ENCODE measurements at places on chromosomes 7 and 10. TPM values are rescaled to one million over a fixed set of nuclear protein-coding genes. Genes with fewer than 3 reads are reported as not detected.

SPAM1 gene
- not detected for polyA plus RNA-seq

DNA sequence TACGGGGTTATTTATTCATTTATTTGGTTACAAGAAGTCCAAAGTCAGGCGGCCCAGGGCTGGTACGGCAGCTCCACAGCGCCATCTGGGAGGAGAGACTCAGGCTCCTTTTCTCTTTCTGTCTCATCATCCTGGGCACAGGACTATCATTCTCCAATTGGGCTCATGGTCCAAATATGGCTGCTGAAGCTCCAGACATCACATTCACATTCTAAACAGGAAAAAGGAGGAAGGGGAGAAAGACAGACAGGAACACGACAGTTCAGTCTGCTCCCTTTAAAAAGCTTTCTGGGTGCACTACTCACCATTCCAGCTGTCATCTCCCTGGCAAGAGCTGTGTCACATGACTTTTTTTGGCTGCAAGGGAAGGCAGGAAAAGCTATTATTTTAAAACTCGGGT, 74.4 kb upstream of the PDZD8 start:
- H3K27me3 ChIP-seq: no peaks in the 10 kb centered on the region
- H3K27ac ChIP-seq: no peak overlapping the region
- no peak overlapping the region for H3K4me3 ChIP-seq

DNA sequence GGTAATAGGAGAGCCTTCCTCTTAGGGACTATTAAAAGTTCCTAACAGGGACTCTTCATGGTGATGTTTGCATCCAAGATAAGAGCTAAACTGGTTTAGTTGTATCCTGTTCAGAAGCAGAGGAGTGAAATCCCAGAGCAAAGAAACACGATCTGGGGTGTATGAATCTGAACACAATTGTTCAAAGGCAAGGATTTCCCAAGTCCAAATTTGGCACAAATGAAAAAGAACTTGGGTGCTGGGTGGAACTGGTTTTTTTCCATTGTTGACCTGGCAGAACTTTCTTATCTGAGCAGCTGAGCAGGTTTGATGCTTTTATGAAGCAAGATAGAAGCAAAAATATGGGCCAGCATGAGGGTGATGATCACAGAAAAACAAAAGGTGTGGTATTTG, 6.0 kb downstream of the AGFG2 start:
- H3K36me3 ChIP-seq: no peaks in the 10 kb centered on the region
- peaks cover 20% of the 10 kb centered on the region for H3K4me1 ChIP-seq
- DNase-seq: no peak
- H3K27ac ChIP-seq: peak overlapping the region; percentile 60
- H3K4me3 ChIP-seq: no peak overlapping the region

DNA sequence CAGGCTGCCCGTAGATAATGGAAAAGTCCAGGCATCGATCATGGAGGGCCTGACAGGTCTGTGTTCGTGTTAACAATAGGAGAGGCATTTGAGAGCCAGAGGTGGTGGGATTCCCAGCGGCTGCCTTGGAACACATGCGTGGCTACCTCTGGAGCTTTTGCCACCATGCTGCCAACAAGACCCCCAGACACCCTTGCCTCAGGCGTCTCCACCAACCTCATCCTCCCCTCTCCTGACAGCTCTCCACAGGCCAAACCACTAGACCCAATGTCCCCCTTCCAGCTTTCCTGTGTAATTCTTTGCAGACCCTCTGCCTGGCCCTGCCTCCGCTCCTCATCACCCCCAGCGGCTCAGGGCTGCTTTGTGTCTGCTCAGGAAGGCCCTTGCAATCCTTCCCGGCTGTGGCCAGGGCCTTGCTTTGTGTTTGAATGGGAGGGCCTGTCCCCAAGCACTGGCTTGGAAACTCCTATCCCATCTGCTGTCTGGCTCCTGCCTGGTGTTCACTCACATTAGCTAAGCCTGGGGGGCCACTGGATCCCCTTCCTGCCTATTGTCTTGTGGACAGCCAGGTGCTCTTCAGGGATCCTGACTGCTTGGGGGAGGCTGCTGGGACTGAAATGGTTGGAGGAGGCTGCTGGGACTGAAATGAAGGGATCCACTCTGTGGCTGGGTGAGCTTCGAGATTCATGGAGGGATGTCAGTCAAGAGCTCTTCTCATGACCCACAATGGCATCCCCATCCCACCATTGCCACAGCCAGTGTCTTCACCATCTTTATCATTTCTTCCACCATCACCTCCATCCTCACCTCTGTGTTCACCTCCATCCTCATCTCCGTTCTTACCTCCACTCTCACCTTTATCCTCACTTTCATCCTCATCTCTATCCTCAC, 60.8 kb upstream of the ELN start:
- H3K27ac ChIP-seq: no peak overlapping the region
- no peak overlapping the region for H3K4me3 ChIP-seq
- no peaks in the 10 kb centered on the region for H3K4me1 ChIP-seq
- no peaks in the 10 kb centered on the region for H3K27me3 ChIP-seq
- DNase-seq: no peak
- H3K36me3 ChIP-seq: no peaks in the 10 kb centered on the region

CHRM2 gene
- 47.1 TPM for polyA plus RNA-seq

AKR1C4 gene
- not detected for polyA plus RNA-seq

- no peak for DNase-seq
- H3K27ac ChIP-seq: no peak overlapping the region
- H3K36me3 ChIP-seq: no peaks in the 10 kb centered on the region
- peaks cover 5% of the 10 kb centered on the region for H3K4me1 ChIP-seq
- no peak overlapping the region for H3K4me3 ChIP-seq
Measured at GRCh38 chr10:101778151-101778780, 2.4 kb upstream of the FGF8 start.

DNA sequence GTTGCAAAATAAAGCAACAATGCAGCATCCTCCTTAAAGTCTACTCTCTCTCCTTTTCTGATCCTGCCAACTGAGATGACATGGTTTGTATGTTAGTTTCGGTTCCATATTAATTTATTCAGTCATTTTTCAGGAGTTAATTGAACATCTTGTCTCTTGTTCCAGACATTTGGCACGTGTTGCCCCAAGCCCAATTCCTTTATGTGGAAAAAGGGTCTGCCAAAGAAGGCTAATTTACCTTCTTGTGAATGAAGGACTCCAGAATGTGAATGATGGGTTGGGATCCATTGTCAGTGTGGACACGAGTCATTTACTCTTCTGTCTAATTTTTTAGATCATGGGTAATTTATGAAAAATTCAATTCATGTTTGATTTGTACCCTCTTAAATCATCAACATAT, 350.9 kb upstream of the LRGUK start:
- no peaks in the 10 kb centered on the region for H3K4me1 ChIP-seq
- no peak overlapping the region for H3K4me3 ChIP-seq
- no peaks in the 10 kb centered on the region for H3K36me3 ChIP-seq

GRCh38 chr7:44288811-44289340, 36.5 kb downstream of the CAMK2B start:
- H3K36me3 ChIP-seq: no peaks in the 10 kb centered on the region
- no peak overlapping the region for H3K4me3 ChIP-seq
- peaks cover 12% of the 10 kb centered on the region for H3K27me3 ChIP-seq
- no peak overlapping the region for H3K27ac ChIP-seq

DNA sequence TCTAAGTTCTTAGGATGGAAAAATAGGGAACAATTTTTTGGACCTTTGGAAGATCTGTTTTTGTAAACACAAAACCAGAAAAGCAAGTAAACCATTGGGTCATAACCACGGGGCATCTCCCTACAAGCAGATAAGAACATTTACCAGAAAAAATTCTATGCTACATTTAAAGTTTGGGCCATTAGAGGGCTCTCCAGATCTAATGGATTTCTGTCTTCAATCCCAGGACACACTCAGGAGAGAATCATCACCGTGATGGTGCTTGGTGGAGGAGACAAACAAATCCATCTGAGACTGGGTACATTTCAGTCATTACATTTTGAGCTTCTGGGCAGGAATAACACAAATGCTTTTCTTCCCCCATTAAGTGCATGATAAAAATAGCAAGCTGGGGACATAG, 178.4 kb upstream of the TARP start:
- peak; percentile 38 for DNase-seq
- H3K36me3 ChIP-seq: no peaks in the 10 kb centered on the region
- H3K4me3 ChIP-seq: no peak overlapping the region
- peaks cover 2% of the 10 kb centered on the region for H3K4me1 ChIP-seq

- H3K4me1 ChIP-seq: peaks cover 6% of the 10 kb centered on the region
- H3K27me3 ChIP-seq: no peaks in the 10 kb centered on the region
- no peak overlapping the region for H3K27ac ChIP-seq
- no peak for DNase-seq
- peaks cover 5% of the 10 kb centered on the region for H3K36me3 ChIP-seq
- H3K4me3 ChIP-seq: no peak overlapping the region
Measured at GRCh38 chr7:2201686-2202360, 30.9 kb downstream of the MAD1L1 start.

MCM10 gene
- polyA plus RNA-seq: 3.1 TPM

SPDYE2 gene
- polyA plus RNA-seq: not detected

DNA sequence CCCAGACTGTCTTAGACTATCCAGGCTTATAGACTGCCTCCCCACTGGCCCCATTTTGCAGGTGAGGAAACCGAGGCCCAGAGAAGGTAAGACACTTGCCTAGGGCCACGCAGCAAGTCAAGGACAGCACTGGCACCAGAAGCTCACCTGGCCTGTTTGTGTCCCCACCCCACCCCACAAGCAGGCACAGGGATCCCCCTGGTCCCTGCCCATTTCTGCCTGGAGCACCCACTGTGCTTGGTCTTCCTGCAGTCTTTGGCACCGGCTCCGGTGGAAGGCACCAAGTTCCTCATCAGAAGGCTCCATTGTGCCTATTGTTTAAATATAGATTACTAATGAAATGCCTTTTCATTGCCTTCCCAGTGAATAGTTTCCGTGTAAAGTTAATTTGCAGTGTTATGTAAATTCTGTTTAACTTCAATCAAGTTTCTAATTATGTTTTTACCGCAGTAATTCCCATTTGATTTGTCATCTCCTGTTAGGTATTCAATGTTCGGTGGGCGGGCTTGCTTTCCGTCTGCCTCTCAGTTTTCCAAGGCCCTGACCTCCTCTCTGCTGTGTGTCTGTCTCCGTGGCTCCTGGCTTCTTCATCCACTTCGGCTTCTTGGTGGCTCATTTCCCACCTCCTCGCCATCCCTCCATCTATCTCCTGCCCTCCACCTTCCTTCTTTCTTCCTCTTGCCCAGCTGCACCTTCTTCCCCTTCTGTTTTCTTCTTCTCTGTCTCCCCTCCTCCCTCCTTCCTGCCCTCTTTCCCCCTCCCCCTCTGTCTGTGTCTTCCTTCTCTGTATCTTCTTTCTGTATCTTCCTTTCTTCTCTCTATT, 75.8 kb downstream of the ZMIZ1 start:
- H3K27ac ChIP-seq: peak overlapping the region; percentile 50
- H3K27me3 ChIP-seq: no peaks in the 10 kb centered on the region
- H3K36me3 ChIP-seq: peaks cover 38% of the 10 kb centered on the region
- no peak overlapping the region for H3K4me3 ChIP-seq
- H3K4me1 ChIP-seq: peaks cover 71% of the 10 kb centered on the region

GRCh38 chr7:2952316-2952715, 91.4 kb downstream of the CARD11 start:
- no peaks in the 10 kb centered on the region for H3K27me3 ChIP-seq
- no peaks in the 10 kb centered on the region for H3K36me3 ChIP-seq
- no peak overlapping the region for H3K27ac ChIP-seq
- H3K4me1 ChIP-seq: no peaks in the 10 kb centered on the region
- H3K4me3 ChIP-seq: no peak overlapping the region

Measured in fibroblast of lung (primary cell).